ENCODE measurements at places on chromosomes 3 and 15.

- no peak for DNase-seq
These were observed 53.6 kb upstream of the ATP13A3 start for GRCh38 chr3:194540274-194540905.

DNA sequence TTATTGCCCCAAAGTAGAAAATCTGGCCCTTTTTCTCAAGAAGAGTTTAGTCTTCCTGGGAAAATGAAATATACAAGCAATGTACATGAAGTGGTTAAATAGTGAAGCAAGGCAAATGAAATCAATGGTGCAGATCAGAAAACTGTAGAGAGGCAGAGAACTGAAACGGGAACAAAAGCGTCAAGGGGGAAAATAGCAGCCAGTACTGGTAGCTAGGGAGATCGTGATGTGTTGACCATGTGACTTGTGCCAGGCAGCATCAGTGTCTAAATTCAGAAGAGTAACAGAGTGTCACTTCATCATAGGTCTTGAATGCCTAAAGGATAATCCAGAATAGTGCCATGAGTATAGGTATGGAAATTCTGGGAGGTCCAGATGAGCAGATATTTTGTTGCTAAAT, 163.1 kb downstream of the CHL1 start:
- DNase-seq = no peak

DNA sequence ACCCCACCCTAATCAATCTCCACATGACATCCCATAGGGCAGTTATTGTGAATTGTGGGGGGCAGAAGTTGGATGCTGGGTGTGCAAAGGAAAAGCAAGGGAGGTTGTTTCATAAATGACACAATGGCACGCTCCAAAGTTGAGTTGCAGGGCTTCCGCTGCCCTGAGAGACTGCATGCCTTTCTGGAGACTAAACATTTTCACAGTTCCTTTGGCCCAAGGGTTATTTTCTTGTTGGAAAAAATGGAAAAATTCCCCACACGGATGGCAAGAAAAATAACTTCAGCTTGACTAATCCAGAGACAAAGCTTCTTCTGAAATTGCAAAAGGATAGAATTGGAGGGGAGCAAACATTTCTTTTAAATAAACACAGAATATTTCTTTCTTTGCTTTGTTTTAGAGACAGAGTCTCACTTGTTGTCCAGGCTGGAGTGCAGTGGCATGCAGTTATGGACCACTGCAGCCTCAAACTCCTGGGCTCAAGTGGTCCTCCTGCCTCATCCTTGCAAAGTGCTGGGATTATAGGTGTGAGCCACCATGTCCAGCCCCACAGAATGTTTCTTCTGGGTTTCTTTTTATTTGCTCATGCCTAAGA, 19.1 kb upstream of the TPM1 start:
- peak; percentile 17 for DNase-seq

DNA sequence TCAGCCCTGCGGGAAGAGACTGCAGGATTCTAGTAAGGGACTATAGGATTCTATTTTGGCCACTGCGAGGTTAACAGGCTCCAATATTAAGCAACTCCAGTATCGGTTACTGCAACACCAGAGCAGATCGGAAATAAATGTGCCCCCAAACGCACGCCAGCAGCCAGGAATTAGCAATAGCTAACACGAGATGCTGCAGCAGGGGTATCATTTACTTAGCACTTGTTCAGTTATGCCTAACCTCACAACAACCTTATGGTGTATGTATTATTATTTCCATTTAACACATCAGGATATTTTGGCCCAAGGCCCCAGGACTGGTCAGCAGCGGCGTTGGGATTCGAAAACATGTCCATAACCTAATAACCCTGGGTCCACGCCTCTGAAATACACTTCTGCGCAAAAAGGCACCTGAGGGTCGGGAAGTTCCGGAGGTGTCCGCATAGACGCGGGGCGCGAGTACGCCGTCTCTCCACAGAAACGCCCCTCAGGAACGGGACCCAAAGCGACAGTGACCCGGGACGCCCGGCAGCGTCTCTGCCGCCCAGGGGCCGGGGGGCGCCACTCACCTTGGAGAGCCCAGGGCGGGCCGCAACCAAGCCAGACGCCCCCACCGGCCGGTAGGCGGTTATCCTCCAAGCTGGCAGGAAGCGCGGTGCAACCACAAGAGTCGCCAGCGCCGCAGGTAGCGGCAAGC, 681 bp downstream of the PIK3CB start:
- no peak for DNase-seq

- DNase-seq = peak; percentile 49
These were observed 76.0 kb downstream of the EEFSEC start for GRCh38 chr3:128229106-128229857.

GRCh38 chr15:90986790-90987507, 7.4 kb downstream of the PRC1 start:
- no peak for DNase-seq

GRCh38 chr15:32853592-32853991, 135.8 kb downstream of the GREM1 start:
- no peak for DNase-seq

- no peak for DNase-seq
These were observed 11.3 kb upstream of the PIAS1 start for GRCh38 chr15:68042855-68043222.
